ENCODE measurements at places on chromosomes 13 and 19.

DNA sequence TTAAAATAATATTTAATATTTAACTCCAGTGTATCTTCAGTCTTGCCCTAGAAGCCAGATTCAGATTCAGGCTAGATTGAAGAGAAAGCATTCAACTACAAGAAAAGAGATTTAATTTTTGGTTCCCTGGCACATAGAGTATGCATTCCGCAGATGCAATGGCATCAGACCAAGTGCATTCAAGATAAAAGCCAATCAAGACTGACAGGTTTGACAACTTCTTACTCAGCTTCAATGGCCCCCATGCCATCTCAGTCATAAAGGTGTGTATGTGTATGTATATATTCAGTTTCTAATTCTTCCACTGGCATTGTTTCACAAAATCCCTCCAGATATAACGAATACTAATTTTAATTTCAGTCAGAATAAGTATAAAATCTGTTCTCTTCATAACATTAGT is 650.8 kb upstream of the GPC6 start:
- DNase-seq = no peak

- peak; percentile 25 for DNase-seq
Measured at GRCh38 chr19:7191946-7192691, 102.1 kb downstream of the INSR start.

DNA sequence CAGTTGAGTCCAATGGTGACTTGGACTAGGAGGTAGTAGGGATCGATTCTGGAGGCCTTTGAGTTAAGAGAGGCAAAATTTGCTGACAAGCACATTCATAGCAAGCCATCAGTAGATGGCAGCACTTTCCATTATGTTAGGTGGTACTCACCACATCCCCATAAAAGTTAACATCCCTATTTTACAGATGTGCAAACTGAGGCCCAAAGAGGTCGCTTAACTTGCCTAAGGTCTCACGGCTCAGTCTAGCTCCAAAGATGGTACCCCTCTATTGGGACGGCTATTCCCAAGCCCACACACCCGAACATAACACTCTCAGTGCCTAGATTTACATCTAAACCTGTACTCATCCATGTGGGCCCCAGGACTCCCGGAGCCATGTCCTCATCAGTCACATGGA is 21.5 kb upstream of the FOSB start:
- DNase-seq = no peak

DNA sequence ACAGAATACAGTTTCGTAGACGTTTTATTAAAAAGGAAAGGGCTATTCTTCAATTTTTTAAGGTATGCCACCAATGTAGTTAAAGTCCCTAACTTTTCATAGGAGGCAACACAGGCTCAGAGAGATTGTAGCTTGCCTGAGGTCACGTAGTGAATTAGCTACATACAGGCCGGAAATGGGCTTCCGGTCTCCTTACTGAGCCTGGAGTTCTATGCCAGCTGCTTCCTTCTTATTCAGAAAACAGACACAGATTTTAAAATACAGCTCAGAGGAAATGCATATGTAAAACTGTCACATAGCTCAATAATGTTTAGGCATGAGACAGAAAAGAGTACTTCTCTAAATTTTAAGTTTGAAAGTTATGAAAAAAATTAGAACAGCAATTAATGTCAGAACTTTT is 85.4 kb upstream of the TUBA3C start:
- no peak for DNase-seq

GRCh38 chr13:110978390-110978789 is 63.5 kb upstream of the ANKRD10 start:
- DNase-seq = no peak

- no peak for DNase-seq
Measured at GRCh38 chr13:97280478-97280877, 58.3 kb downstream of the MBNL2 start.

- DNase-seq = peak; percentile 53
Measured at GRCh38 chr13:52195401-52195837, 36.0 kb upstream of the NEK3 start.

GRCh38 chr13:33782631-33783030 is 35.3 kb upstream of the RFC3 start:
- no peak for DNase-seq

DNA sequence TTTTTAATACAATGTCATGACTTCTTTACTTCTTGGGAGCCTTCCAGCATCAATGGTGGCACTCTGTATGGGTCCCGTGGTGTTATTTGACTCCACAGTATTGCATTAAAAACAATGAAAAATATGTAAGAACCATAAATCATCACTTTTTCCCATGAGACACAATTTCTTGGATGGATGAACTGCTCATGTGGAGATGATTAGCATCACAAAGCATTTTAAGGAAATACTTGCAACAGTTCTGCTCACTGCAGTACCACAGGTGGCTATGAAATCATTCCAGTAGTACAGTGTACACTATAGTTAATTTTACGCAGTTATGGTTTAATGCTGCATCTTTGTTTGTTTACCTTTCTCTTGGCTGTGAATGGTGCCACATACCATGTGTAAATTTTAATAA is 37.2 kb upstream of the C1QTNF9B start:
- DNase-seq = no peak

DNA sequence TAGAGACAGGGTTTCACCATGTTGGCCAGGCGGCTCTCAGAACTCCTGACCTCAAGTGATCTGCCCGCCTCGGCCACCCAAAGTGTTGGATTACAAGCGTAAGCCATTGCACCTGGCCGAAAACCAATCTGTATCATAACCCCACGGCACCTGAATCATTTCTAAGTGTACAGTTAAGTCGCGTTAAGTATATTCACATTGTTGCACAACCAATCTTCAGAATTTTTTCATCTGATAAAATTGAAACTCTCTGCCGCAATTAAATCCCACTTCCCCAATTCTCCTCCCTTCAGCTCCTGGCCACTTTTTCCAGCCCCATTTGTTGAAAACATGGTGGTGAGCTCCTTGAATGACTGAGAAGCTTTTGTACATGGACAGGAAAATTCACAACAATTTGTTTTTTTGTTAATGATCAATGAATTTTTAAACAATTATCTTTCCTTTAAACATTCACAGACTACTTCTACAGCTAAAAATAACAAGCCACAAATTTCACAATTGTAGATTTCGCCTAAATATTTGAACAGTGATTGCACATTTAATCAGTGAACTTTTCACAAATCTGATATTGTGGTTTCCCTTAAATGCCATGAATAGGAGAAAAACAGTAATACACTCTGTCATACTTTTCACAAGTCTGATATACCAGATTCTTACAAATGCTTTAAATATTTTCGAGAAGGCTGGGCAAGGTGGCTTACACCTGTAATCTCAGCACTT is 13.8 kb downstream of the FGF21 start:
- DNase-seq = no peak

GRCh38 chr19:15122331-15123030 is 15.3 kb downstream of the SYDE1 start:
- no peak for DNase-seq

DNA sequence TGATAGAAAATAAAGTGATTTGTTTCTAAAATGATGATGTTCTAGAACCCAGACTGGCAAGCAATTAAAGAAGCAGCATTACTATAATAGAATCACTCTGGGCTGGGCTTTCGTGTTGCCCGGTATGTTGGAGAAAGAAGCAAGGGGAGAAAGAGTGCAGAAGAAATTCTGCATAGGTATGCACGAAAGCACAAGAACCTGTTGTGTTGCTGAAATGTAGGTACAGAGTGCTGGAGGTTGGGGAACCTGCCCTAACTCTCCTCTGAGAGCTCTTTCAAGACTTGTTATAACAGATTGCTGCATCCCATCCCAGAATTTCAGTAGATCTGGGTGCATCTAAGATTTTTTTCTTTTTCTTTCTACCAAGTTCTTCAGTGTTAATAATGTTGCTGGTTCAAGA is 95.7 kb upstream of the DACH1 start:
- no peak for DNase-seq

- DNase-seq = no peak
Measured at GRCh38 chr13:98221234-98221633, 44.2 kb upstream of the RNF113B start.

GRCh38 chr19:35739275-35740107 is 2.8 kb downstream of the IGFLR1 start:
- DNase-seq = no peak

DNA sequence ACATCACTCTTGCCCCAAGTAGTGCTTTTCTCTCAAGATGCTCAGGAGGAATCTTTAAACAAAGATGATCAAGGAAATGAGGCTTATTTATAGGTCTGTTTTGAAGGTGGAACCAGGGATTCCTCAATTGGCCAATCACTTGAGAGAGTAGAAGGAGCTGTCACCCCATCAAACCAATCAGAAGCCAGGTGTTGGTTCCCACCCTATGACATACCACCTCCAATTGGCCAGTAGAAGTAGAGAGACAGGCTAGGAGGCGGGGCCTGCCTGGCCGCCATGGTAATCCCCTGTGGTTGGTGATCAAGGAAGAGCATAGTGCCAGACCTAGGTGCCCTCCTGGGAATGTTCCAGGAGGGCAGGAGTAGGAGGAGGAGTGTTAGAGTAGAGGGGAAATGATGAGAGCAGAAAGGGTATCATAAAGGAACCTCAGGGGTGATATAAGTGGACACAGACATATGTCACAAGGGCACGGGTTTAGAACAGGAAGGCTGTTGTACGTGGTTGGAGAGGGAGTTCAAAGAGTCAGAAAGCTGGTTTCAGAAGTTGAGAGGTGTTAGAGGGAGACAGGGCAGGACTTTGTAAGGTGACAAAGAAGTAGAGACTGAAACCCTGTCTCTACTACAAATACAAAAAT is 10.5 kb downstream of the PMIS2 start:
- no peak for DNase-seq

DNA sequence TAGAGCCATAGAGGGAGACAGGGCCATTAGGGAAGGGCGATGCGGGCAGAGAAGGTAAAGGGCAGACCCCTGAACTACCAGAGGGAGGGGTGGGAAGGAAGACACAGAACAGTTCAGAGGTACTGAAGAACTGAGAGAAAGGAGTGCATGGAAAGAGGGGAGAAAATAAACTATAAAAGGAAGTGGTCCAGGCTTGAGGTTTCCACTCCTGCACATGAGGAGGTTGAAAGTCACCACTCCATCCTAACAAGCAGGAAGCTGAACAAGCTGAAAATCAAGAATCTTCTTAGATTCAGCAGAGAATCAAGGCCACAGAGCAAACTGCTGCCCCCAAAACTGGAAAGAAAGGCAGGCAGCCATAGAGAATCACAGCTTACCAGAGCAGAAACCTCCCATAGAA is 45.1 kb downstream of the MIPEP start:
- no peak for DNase-seq

DNA sequence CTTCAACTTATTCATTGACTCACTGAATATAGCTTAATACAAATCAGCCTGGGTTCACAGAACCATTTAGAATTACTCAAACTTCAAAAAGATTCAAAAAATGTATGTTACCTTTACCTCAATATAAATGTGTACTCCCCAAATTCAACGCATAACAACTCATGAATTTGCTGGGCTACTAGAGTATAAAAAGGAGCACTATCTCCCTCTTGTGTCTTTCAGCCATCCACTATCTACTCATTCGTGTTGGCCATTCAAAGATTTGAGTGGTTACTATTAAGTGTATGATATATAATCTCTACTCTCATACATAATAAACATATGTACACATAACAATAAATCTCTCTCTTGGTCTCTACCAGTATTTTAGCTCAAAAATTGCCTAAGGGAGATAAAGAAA is 20.3 kb downstream of the INTS6 start:
- no peak for DNase-seq

DNA sequence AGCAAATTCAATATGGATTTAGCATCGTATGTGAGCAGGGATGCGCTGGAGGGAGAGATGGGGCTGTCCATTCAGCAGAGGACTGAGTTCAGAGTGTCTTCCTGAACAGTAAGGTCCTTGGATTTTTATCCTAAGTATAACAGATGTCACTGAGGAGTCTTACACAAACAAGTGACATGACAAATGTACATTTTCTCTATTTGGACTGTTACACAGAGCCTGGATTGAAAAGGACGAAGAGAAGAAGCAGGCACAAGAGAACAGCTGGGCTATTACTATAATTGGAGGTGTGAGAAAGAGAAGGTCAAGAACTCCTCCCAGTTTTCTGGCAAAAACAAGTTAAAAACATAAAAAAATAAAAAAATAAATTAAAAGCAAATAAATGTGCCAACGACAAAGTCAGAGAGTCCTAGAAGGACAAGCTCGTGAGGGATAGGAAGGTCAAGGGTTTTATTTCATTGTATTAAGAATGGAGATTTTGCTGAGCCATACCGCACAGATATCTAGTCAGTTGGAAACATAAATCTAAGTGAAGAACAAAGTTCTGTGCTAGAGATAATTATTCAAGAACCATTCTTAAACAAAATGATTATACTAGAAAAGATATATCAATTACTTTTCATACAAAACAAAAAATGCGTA is 1186.3 kb downstream of the EFNB2 start:
- no peak for DNase-seq

DNA sequence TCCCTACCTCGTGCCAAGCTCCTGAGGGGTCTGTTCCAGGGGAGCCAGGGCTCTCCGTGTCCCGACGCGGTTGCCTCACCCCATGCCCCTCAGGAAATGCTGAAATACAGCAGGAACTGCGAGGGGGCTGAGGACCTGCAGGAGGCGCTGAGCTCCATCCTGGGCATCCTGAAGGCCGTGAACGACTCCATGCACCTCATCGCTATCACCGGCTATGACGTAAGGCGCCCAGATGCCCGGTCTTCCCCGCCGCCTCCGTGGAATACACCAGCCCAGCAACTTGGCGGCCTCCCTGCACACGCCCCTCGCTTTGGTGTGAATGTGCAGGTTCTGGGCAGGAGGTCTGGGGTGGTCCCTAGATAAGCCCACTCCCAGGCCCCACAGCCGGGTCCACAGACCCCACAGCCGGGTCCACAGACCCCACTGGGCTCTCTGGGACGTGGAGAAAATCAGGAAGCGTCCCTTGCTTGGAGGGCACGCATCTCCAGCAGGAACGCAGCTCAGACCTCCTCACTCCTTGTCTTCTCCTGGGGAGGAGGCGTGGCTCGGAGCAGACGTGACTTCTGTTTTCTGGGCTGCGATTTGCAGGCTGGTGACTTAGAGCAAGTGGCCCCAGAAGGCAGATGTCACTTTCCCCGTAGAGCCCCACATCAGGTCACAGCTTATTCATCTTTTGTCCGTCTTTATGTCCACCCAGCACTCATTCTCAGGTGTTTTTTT is 19.4 kb upstream of the F7 start:
- no peak for DNase-seq

GRCh38 chr13:76846363-76846762 is 39.8 kb downstream of the KCTD12 start:
- no peak for DNase-seq

DNA sequence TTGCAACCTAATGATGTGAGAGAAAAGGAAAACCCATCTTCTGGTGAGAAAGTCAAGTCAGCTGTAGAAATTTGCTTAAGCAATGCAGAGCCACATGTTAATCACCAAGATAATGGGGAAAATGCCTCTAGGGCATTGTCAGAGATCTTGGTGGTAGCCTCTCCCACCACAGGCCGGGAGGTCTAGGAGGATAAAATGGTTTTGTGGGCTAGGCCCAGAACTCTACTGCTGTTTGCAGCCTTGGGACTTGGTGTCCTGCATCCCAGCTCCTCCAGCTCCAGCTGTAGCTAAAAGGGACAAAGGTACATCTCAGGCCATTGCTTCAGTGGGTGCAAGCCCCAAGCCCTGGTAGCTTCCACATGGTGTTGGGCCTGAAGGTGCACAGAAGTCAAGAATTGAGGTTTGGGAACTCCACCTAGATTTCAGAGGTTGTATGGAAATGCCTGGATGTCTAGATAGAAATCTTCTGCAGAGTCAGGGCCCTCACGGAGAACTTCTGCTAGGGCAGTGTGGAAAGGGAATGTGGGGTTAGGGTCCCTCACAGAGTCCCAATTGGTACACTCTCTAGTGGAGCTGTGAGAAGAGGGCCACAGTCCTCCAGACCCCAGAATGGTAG is 382.2 kb upstream of the KLHL1 start:
- no peak for DNase-seq

- no peak for DNase-seq
Measured at GRCh38 chr13:36515466-36515865, 83.2 kb downstream of the CCNA1 start.

Data from activated T-cell treated with anti-CD3 and anti-CD28 coated beads for 48 hours (primary cell).